ENCODE measurements at places on chromosomes 13 and 19.

- DNase-seq = no peak
Measured at GRCh38 chr19:19157808-19158207, 12.3 kb downstream of the MEF2B start.

- DNase-seq = no peak
Measured at GRCh38 chr19:30450100-30450499, 77.9 kb downstream of the ZNF536 start.

DNA sequence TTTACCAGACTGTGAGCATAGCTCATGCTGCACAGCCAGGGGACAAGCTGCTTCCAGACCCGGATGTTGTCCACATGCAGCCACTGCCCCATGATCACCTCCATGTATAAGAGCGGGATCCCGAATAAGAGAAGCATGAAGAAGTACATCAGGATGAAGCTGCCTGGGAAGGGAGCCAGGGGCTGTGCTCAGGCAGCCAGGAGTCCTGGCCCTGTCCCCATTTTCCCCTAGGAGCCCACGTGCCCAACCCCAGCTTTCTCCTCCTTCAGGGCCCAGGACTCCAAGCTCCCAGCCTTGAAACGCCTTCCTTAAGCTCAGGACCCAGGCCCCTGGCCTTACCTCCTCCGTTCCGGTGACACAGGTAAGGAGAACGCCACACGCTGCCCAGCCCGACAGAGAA lies 69.3 kb downstream of the SLC6A16 start:
- DNase-seq = no peak

DNA sequence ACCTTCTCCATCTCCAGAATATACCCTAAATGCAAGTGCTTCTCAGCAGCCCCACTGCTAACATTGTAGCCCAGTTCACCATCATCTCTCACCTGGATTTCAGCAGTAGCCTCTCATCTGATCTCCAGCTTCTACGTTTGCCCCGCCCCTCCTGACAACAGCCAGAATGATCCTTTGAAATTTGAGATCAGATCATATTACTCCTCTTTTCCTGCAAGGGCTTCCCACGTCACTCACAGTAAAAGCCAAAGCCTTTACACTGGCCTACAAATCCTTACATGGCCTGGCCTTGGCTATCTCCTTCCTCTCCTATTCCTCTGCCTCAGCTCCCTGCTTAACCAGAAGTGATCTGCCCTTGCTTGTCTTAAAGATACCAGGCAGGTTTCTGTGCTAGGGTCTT lies 94.3 kb upstream of the NBEA start:
- no peak for DNase-seq
